Stimulated activated CD8-positive, alpha-beta memory T cell treated with anti-CD3 and anti-CD28 coated beads, Interleukin-7, amount 100 ng/mL, for 24 hours (primary cell): ENCODE measurements at places on chromosomes 2 and 18.

- DNase-seq: no peak
These were observed 45.7 kb upstream of the C2orf74 start for GRCh38 chr2:61116302-61116701.

GRCh38 chr2:27566628-27567027 is 16.2 kb upstream of the ZNF512 start:
- no peak for DNase-seq

DNA sequence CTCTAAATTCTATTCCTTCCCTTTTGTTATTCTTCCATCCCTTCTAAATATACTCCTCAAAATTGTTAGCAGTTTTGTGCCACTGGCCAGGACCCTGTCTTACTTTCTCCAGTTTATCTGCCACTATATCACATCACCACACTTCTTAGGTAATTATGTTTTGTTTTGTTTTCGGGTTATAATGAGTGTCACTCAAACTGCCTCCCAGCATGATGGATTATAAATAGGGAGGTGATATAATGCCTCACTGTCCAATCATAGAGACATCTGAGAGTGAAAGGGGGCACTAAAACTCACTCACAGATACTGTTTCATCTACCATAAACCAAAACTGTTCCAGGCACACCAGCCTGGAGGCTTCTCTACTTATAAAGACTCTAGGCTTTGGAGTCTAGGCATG is 3.5 kb downstream of the RSAD2 start:
- no peak for DNase-seq

DNA sequence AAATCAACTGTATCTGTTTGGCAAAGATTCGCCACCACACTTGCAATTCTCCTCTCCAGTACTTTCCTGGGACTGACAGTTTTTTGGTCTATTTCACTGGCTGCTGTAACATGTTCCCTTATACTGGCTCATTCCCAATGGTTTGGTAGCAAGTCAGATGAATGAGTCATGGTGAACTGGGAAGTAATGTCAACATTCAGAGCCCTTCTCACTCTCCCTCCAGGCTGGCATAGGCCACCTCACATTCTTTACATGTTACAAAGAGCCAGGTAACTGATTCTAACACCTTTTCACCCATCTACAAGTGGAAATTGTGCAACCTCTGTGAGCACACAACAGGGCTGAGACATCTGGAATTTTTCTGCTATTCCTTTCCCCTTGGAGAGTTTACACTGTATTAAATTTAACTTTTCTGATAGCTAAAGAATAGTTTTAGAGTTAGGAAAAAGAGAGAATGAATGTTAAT is 111.3 kb upstream of the TLK1 start:
- no peak for DNase-seq

DNA sequence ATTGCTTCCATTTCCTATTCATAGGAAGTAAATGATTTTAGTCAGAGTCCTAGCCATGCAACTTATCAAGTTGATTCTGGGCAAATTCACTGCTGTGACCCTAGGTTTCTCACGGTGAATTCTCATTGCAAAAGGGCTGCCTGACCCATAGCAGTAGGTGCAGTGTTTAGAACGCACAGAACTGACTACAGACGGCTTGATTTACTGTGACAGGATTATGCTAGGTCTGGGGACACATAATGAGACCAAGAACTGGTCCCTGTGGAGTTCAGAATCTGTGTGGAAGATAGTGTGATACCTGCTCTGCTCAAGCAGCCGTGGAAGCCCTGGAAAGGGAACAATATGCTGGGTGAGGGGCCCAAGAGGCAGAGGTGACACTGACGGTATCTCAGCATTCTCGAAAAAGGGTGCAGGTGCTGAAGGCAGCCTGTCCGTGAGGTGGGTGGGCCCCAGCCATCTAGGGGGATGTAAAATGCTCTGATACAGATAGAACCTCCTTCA is 46.4 kb downstream of the ABCG8 start:
- DNase-seq: no peak

DNA sequence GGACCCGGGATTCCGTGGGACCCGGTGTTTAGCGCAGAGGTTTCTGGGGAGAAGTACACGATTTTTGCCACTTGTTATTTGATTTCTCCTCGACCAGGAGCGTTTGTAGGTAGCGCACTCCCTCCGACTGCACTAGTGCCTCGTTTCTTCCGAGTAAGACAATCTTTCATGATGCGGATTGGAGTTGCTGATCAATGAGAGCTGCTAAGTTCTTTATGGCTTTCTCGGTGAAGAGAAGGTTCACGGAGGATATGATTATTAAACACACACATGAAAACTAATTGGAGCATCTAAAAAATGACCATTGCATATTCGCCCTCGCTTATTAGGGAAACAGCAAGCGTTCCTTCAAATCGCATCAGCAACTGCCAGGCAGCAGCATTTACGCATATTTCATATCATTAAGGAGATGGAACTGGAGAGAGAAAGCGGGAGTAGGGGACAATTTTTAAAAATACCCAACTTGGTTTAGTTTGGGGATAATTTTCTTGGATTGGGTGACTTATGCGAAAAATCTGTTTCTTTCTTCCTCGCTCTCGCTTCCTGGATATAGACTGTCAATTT is 616 bp downstream of the EML6 start:
- DNase-seq: no peak

GRCh38 chr2:111712361-111712760 is 171.6 kb downstream of the ANAPC1 start:
- DNase-seq: no peak

GRCh38 chr2:47375307-47375706 is 27.6 kb upstream of the MSH2 start:
- DNase-seq: no peak

DNA sequence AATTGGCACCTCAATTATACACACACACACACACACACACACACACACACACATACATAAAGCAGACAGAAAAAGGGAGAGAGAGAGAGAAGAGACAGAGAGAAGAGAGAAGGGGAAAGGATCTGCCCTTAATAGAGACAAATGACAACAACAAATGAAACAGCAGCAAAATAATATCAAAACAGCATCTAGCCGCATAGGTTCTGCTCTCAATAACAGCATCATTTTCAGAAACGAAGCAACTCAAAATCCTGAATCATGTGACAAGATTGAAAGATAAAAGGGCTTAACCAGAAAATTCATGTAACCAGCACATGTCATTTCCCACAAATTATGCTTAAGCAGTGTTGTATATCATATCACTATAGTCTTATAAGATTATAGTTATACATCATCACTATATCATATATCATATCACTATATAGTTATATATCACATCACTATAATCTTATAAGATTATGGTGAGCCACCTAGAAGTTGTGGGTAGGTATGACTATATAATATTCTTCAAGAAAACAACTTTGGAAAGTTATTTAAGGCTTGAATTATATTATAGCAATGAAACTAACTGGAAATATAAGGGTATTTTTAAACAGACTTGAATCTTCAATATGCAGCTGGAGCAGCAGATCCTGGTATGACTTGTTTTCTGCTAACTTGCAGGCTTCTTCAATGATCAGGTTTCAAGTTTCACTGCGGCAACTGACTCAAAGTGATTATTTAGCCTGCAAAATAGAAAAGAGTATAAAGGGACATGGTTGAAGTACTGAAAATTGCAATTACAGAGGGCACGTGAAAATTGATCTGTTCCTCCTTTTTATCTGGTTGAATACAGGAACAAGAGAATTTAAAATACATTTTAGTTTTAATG is 16.1 kb upstream of the VPS54 start:
- no peak for DNase-seq

GRCh38 chr2:219477815-219478214 is 20.9 kb upstream of the GMPPA start:
- no peak for DNase-seq

GRCh38 chr2:174338671-174339560 is 4.2 kb downstream of the SP9 start:
- DNase-seq: no peak

GRCh38 chr2:143730953-143731260 is 601.7 kb downstream of the ARHGAP15 start:
- no peak for DNase-seq

DNA sequence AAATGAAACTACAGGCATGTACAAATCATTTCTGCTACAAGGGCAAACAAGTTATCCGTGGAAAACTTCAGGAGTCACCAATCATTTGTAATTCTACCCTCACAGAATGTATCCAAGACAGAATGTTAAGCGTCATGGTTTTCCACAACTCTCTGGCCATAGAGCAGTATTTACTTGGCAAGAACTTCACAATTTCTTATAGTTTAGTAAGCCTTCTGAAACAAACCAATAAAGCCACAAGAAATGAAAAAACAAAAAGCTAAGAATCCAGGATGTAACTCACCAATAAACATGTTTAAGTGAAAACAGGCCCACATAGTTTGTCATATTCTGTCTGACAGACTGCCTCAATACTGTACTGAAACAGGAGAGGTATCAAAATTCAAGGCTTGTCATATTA is 70.3 kb downstream of the LNPK start:
- DNase-seq: no peak

GRCh38 chr2:28452534-28453081 is 43.3 kb upstream of the PLB1 start:
- peak; percentile 80 for DNase-seq

GRCh38 chr2:174846941-174847938 is 83.0 kb upstream of the CHRNA1 start:
- no peak for DNase-seq

DNA sequence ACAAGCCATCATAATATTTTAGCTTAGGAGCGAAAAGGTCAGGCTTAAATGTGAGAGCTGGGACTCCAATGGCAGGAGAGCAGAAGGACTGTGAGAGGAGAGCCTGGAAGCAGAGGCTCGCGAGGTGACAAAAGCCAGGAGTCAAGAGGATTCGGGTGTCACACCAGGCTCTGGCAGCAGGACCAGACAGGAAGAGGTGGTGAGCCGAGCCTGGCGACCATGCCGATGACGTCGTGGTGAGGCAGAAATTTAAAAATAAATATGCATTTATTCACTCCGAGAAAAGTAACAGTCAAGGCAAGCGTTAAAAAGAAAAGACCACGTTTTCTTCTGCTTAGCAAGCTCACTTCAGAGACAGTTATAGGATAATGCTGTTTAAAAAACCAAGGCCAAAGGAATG is 31.3 kb upstream of the ZNF236 start:
- no peak for DNase-seq

- DNase-seq: peak; percentile 4
These were observed 243.0 kb downstream of the RPRM start for GRCh38 chr2:153235516-153235915.

DNA sequence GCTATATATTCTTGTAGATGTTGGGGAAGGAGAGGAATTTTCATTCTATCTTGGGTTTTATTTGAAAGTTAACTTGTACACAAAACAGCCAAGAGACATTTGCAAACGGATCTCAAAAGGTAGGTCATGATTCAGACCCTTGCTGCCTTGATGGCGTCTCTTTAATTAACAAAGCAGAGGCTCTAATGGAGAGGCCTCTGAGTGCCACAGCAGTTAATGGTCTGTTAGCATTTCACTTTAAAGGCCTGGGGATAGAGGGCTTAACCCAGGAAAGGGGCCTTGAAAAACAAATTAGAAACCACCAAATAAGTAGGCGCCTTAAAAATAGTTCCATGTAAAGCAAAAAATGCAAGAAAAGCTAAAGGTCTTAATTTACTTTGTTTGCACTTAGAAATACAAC is 836.9 kb upstream of the CELF4 start:
- DNase-seq: no peak

DNA sequence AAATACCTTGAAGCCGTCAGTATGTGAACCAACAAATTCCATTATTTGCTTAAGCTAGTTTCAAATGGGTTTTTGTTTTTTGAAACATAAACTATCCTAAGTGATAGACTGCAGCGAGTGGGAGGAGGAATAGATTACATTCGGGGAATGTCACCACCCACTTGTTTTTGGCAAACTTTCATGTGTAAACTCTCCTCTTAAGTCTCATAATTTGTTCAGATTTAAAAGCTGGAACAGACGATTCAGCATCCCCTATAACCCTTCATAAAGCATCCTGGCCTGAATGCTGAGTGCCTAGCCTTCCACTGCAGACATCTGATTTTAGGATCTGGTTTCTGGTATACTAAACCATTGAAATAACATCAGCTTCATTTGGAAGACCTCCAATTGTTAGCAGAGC is 51.0 kb downstream of the CPO start:
- DNase-seq: no peak

DNA sequence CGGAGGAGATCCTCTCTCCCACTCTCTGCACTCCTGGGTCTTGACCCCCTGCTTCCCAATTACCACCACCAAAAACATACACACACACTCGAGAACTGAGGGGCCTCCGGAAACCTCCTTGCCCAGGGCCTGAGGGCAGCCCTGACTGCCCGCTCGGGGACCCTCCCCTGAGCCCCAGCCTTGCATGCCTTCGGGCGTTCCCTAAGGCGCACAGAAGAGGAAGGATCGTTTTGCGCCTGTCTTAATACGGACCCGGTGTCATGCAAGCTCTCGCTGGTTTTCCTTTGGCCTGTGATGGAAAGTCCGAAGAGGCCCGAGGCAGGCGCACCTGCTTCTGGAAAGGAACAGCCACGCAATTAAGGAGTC is 19.8 kb downstream of the POU3F3 start:
- no peak for DNase-seq

GRCh38 chr2:63668466-63668865 is 79.7 kb downstream of the MDH1 start:
- DNase-seq: no peak

- DNase-seq: no peak
These were observed 161.6 kb downstream of the BCL11A start for GRCh38 chr2:60391649-60392375.

DNA sequence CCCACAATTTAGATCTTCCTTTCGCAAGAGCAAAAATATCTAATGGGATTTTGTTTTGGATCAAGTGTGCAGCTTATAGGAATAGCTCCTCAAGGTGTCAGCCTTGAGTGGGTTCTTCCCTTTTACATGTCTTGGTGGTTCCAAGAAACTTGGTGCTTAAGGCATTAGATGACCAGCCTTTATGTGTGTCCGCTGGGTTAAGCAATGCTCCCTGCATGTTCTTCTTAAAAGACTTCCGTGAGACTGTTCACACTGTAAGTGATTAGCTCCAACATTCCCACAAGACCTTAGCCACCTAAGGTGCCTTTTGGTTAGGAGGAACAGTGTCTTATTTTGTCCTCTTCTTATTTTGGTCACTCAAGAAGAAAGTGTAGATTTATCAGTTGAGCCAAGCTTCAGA is 44.3 kb upstream of the GPR39 start:
- no peak for DNase-seq

GRCh38 chr2:8704906-8705305 is 23.1 kb downstream of the ID2 start:
- DNase-seq: no peak

DNA sequence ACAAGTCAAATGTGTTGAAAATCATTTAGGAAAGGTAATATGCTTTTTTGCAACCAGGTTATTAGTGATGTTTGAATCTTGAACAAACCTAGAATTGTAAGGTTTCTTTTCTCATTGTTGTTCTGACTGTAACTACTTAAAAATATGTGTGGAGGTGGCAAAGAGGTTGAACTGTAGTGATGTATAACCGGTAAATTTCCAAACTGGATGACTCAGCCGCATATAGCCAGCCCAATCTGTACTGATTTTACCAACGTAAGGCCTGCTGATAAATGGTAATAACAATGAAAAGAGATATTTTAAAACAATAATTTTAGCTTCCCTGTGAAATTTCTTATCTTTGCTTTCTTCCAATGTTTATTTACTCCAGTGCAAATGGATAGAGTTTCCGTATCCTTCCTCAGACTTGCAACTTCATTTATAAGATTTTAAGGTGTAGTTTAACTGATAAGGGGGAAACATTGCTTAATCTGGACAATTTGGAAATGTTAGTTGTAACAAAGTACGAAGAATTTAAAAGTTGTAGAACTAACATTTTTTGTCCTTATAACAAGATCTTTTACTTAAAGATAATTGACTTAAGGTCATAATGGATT is 1170.4 kb upstream of the ZEB2 start:
- DNase-seq: no peak
